ENCODE measurements at places on chromosomes 7 and 10.

- no peak for DNase-seq
These were observed 21.9 kb downstream of the CDK13 start for GRCh38 chr7:39971924-39972323.

- DNase-seq = peak; percentile 70
These were observed 328.4 kb upstream of the GNAI1 start for GRCh38 chr7:79806161-79806734.

DNA sequence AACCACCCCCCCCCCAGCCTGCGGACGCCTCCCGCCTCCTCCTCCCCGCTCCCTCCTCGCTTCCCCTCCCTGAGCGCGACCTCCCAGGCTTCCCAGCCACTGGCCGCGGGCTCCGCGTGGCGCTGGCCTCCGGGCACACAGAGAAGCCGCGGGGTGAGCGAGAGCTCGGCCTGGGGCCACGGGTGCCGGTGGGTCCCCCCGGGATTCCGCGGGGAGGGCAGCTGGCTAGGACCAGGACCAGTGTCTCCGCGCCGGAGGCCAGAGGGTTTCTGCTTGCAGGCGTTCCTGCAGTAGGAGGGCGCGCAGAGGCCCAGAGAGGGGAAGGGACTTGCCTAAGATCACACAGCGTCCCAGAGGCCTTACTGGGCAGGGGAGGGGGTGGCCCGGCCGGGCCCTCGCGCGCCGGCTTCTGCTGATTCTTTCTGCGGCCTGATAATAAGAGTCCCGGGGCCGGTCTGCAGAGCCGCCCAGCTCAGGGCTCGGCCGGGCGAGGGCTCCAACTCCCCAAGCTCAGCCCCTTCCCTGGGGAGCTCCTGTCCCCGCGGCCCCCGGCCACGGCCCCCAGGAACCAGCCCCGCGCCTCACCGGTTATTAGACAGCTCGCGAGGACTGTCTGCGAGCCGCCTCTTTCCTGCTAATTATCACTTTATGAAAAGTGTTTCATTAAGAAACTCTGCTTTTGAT lies 10.1 kb downstream of the UNCX start:
- no peak for DNase-seq

GRCh38 chr10:66784770-66785169 lies 141.1 kb upstream of the LRRTM3 start:
- DNase-seq = no peak

GRCh38 chr7:19026888-19027287 lies 90.5 kb downstream of the TWIST1 start:
- DNase-seq = peak; percentile 30

GRCh38 chr10:34812771-34813170 lies 2.3 kb downstream of the PARD3 start:
- no peak for DNase-seq

Data from fibroblast of the aortic adventitia (primary cell).